BJ (cell line): ENCODE measurements at places on chromosomes 1 and 21. TPM values are rescaled to one million over a fixed set of nuclear protein-coding genes. Genes with fewer than 3 reads are reported as not detected.
A peak's percentile ranks its signal among the peaks of the same experiment; 100 is the strongest.

- no peak for DNase-seq
Observed at GRCh38 chr1:106747791-106748190, 308.7 kb upstream of the PRMT6 start.

DNA sequence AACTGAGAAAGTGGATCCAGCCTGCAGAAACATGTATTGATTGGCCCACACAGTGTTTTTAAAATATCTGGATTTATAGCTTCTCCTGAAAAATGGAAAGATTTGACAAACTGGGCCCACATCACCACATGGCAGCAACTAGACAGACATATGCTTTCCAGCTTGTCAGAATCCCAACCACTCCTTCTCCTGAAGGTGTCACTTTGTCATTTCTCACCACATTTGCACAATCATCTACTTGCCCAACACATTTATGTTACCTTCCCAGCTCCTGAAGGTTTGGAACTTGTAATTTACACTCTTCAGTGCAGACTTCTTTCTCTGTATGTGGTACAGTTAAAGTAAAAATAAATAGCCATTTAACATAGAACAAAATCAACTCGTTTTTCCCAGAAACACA, 126.1 kb upstream of the KIAA1614 start:
- DNase-seq = no peak

Gene TCEA3
- 17.8 and 21.0 TPM in 2 replicates for polyA plus RNA-seq

DNA sequence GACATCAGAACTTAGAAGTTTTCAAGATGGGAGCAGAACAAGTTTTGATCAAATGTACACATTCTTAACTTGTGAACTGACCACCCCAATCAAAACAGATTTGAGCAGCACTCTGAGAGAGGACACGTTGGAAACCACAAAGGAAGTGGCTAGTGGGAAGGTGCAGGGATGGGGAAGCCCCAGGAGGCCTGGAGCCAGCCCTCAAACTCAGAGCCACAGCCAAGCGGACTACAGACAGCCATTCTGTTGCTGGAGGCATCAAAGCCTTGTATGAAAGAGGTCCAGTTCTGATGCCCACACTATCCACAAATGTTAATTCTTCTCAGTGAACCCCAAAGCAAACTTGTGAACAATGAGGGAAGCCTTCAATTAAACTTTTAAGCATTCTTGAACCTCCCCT, 143.6 kb upstream of the RAB4A start:
- no peak for DNase-seq

Gene PODN
- polyA plus RNA-seq = 54.5 and 107 TPM in 2 replicates

DNA sequence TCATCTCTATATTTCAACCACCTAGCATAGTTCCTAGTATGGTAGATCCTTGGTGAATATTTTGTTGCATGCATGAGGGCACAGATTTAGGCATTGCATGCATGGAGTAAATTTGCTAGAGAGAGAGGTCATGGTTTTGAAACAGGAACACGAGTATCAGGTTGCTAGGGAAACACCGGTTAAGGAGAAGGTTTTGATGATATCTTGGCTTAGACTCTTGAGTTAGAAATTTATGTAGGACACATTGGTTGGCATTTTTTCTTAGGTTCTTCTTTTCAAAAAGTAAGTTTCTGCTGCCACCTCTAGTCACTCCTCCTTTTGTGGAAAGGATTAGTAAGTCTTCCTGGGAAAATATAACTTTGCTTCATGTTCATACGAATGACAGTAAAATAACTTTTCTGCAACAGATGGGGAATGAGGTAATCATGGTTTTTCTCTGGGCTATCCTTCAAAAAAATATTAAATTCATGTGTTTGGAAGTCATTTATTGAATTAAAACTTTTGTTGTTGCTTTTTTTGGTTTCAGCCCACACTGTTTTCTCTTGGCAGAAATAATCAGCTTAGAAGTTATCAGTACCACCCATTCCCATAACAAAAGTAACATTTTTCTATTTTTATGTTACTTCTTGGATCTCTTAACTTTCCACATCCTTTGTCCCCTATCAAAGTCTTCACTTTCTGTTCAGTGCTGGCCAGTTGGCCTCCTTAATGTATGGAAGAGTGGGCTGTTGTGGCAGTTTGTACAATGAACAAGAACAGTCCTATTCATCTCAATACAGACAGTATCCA, 97.3 kb downstream of the PLA2G4A start:
- DNase-seq = peak; percentile 82

- DNase-seq = no peak
Observed at GRCh38 chr1:110462964-110463363, 12.0 kb downstream of the PROK1 start.

DNA sequence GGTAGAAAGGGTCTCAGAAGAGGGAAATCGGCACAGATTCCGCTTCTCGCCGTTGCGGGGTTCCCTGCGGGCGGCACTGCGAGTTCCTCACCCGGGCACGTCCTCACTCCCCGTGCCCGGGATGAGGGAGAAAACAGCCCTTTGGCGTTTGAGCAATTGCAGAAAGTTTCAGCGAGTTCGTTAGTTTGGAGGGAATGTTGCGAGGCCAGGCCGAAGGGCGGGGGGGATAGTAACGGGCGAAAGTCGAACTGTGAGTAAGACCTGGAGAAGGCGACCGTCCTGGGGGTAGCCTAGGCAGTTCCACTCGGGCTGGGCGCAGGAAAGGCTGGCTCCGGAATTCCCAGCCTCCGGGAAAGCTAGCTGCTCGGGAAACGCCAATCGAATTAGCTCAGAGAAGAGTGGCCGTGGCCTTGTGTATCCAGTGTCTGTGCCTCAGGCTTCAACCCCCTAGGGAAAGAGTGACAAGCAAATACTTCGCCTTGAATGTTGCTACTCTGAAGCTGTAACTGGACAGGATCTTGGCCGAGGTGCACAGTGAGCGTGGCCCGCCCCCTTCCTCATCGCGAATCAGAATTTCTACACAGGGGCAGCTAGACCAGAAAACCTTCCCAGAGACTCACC, 787 bp downstream of the PTGFR start:
- no peak for DNase-seq

DNA sequence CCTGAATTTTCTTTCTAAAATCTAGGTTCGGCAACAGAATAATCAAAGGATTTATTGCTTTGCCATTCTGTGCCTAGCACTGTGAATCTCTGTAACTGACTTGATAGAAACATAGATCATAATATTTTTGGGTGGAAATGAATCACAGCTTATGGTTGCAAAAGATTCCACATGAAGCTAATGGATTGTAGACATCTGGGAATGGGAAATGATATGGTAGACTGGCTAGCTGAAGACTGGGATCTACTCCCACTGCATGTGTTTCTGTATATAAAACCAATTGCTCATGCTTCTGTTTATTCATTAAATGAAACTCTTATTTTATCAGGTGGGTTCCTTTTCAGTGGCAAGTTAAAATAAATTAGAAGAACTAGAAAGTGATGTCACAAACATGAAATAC, 395.6 kb downstream of the ST6GALNAC3 start:
- DNase-seq = no peak

DNA sequence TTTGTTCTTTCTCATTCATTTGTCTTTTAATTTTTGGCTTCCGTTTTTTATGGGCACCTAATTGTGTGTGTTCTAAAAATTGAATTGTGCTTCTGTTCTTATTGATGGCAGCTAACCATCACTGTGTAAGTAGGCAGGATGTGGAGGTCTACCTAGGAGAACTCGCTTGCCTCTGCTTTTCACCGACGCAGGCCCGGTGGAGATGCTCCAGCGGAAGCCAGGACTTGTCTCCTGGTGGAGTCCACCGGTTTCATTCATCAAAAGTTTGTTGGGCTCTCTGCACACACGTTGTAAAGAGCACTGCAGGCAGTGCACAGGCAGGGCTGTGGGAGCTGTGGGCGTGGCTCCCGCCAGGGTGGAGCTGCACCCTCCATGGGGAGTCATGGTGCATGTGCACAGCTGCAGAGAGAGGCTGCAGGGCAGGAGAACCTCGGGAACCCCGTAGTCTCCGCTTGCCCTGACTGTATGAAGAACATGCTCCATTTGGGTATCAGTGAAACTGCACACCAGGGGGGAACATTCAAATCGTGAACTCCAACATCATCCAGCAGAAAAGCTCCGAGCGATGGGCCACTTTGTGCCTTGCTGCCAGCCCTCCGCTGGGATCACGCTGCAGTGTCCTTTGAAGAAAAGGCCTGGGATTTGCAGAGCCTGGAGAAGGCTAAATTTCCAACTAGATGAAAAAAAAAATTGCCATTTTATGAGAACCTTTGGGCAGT, 6.0 kb upstream of the C1orf174 start:
- DNase-seq = no peak

GRCh38 chr1:177135250-177135649, 29.3 kb downstream of the ASTN1 start:
- DNase-seq = no peak

DNA sequence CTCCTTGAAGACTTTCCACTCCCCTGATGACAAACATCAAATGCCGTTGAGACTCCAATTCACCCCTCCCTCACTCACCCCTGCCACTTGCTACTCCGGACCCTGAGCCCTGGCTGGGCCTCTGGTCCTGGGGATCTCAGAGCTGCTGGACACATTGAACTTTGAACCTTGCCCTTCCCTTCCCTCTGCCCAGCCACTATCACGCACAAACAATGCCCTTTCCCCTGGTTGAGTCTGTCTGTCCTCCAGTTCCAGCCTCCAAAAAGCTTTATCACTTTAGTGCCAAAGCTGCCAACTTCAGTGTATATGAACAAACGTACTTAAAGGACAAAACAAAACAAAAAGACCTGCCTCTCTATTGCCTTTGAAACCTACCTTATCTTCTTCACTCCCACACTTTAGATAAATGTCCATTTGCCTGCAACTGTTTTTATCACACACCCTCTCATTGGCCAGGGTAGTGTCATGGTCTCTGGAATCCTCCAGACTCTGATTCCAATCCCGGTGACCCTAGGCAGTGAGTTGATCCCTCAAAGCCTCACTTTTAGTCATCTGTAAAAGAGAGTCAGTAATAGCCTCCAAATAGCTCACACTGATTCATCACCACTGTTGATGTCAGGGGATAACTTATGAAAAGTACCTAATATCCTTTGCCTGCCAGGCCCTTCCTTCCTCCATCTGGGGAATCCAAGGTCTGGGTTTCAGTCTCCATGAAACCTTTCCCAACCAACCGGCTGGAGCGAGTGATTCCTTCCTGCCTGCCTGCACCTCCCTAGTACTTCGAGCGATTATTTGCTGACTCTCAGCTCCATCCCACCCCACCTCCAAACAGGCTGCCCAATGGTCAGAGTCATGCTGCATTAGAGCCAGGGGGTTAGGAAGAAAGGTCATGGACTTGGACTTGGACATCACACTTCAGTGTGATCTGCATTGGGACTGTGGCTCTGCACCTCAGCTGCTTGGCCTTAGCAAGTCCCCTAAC, 15.9 kb upstream of the SPOCD1 start:
- no peak for DNase-seq

GRCh38 chr1:3038113-3038551, 16.9 kb downstream of the ACTRT2 start:
- DNase-seq = no peak

DNA sequence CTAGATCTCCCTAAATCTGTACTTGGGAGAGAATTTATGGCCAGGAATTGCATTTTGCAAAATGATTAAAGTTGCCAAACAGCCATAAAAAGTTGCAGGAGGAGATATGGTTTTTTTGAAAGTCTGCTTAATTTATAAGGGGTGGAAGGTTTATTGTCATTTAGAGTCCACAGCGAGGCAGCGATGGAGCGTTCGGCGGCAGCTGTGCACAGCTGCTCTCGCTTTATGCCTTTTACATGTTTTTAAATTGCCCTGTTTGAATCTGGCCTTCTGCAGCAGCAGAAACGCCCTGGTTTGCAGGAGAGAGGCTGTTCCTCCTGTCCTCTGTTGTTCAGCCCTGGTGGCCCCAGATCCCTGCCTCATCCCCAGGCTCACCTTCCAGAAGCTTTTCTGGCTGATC, 144.9 kb upstream of the POU3F1 start:
- no peak for DNase-seq

DNA sequence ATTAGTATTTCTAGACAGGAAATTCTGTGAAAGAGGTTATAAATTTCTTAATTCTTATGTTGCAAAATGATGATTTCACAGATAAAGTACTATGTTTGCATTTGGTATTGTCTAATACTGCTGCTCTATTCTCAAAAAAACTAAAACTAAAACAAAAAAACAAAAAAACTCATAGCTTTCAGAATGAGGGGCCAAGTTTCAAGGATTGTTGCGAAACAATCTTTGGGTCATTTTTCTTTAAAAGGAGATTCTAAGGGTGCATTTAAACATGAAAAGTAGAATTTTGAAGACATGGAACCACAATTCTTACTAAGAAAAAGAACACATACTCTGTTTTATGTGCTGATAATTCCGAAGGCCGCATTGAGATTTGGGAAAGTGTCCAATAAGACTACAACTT, 645.1 kb downstream of the ADGRL2 start:
- DNase-seq = no peak
